ENCODE measurements at places on chromosomes 2 and 18.

GRCh38 chr2:134558208-134558830 is 160.5 kb downstream of the TMEM163 start:
- no peak for DNase-seq

GRCh38 chr2:160111951-160112798 is 49.8 kb upstream of the PLA2R1 start:
- no peak for DNase-seq

GRCh38 chr2:42980764-42981416 is 188.5 kb upstream of the HAAO start:
- DNase-seq: no peak

DNA sequence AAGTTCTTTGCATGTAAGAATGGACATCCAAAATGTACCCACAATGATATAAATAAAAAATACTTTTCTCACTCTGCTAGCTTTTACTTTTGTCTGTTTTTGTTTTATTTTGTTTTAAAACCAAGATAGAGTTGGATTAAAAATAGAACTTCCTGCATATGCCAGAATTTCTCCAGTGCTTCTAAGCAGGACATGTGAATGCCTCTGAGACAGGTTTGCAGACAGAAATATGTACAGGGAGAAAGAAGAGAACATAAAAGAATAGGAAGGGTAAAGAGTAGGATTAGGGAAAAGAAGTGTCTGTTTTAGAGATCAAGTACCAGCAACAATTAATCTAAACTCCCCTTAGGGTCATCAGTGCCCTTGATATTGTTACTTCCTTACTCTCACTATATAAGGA is 114.4 kb downstream of the BMPR2 start:
- DNase-seq: no peak

DNA sequence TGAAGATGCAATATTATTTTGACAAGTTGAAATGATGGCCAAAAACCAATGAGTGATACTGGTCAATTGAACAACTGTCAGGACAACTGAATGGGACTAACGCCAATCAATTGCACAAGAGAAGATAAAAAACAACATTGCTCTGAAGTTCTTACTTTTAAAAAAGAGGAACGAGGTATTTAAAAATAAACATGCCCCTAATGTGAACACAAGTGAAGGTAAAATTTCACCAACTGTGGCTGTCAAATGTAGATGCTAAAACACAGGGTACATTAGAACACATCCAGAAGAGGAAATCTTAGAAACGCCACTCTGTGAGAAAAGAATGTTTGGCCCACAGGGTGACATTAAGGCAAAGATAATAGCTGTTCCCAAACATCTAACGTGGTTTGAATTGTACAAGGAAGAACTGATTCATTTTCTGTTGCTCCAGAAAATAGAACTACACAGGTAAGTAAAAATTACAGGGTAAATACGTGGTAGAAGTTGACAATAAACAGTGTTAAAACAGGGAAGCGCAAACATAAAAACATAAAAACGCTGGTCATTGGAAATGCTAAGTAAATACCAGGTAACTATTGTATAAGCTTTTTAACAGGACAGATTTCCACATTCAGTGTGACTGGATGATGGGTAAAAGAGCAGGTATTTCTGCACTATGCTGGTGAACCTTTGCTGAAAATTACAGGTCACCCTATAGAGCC is 20.3 kb downstream of the LONRF2 start:
- no peak for DNase-seq

DNA sequence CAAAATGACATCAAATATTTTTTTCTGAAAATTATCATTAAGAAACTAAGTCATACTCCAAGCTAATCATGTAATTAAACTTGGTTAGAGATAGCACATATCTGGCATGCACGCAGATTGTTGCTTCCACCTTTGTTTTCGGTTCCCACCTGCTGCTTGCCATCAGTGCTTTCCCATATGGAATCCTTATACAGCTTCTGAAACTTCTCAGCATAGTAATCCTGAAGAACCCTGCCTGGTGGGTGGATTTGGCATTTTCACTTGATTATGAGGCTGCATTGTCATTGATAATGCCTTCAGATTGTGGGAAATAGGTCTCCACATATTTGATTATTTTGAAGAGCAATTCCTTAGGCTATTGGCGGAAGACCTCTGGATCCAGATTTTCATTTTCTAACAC is 47.5 kb downstream of the ZC3H6 start:
- DNase-seq: no peak

- no peak for DNase-seq
These were observed 9.3 kb downstream of the HDAC4 start for GRCh38 chr2:239391286-239392071.
